ENCODE measurements at places on chromosomes 12 and 14. TPM values are rescaled to one million over a fixed set of nuclear protein-coding genes. Genes with fewer than 3 reads are reported as not detected.

DNA sequence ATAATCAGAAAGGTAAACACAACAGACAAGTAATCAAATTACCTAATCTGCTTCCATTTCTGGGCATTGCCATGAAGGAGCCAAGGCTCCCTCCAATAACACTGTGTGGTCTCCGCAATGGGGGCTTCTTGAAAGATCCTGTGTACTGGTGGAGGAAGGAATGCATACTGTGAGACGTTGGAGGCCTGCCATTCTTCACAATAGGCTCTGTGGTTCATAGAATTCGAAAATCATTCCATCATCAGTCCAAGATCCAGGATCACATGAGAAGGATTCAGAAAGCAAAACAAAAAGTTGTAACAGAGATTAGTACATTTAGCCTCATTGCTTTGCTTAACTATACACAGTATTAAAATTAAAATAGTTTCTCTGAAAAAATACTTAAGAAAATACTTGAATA lies 76.3 kb downstream of the CDK17 start:
- H3K4me1 ChIP-seq, result no peaks in the 10 kb centered on the region
- H3K27me3 ChIP-seq, result no peaks in the 10 kb centered on the region
- H3K4me3 ChIP-seq, result no peak overlapping the region
- H3K36me3 ChIP-seq, result peaks cover 10% of the 10 kb centered on the region

DNA sequence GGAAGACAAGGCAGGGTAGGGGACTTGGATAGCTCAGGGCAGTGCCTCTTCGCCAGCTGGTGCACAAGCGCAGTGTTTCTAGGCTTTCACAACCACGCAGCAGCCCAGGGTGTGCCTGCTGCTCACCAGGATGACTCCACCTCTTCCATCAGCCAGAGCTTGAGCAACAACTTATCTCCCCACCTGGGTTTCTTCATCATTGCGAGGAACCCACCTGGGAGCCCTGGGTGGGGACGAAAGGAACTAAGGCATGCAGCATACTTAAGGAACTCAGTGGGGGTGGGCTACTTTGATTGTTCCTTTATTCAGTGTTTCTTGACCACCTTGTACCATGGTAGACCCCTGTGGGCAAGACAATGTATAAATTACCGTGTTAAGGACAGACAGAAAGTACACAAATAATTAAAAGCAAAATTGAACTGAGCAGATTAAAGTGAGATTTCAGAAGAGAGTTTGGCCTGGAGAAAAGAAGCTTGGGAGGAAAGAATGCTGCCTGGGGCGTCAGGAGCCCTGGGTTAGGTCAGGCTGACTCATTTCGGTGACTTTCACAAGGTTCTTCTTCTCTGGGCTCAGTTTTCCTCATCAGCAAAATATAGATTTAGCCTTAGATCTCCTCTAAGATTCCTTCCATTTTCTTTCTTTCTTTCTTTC lies 22.9 kb downstream of the KRT18 start:
- H3K4me1 ChIP-seq, result peaks cover 18% of the 10 kb centered on the region
- no peak for DNase-seq
- H3K4me3 ChIP-seq, result no peak overlapping the region

GRCh38 chr12:50006280-50006679 lies 19.0 kb downstream of the RACGAP1 start:
- no peaks in the 10 kb centered on the region for H3K27me3 ChIP-seq
- H3K4me1 ChIP-seq, result no peaks in the 10 kb centered on the region
- no peak overlapping the region for H3K27ac ChIP-seq

- H3K36me3 ChIP-seq, result no peaks in the 10 kb centered on the region
- no peaks in the 10 kb centered on the region for H3K27me3 ChIP-seq
- no peaks in the 10 kb centered on the region for H3K4me1 ChIP-seq
Measured at GRCh38 chr14:32342847-32343194, 13.7 kb downstream of the AKAP6 start.

DNA sequence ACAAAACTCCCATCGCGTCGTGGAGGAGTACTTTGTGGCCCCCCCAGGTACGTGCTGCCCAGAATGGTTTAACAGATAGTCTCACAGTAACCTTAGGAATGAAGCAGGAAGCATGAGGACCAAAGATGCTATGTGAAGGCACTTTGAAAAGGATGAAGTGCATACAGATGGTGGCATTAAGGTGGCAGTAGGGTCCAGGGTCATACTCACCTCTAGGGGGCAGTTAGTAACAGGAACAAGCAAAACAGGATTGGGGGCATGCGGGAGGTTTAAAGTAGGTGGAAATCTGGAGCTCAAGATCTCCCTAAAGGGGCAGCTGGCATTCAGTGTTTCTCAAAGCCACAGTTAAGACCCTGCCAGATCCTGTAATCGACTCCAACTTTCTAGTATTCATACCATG lies 10.9 kb downstream of the GATC start:
- peaks cover 87% of the 10 kb centered on the region for H3K36me3 ChIP-seq
- no peak overlapping the region for H3K4me3 ChIP-seq
- no peak overlapping the region for H3K27ac ChIP-seq
- no peaks in the 10 kb centered on the region for H3K27me3 ChIP-seq
- no peaks in the 10 kb centered on the region for H3K4me1 ChIP-seq

GRCh38 chr12:93156086-93156716 lies 221.5 kb upstream of the NUDT4 start:
- no peak overlapping the region for H3K27ac ChIP-seq
- no peak overlapping the region for H3K4me3 ChIP-seq
- no peaks in the 10 kb centered on the region for H3K27me3 ChIP-seq
- no peak for DNase-seq

DNA sequence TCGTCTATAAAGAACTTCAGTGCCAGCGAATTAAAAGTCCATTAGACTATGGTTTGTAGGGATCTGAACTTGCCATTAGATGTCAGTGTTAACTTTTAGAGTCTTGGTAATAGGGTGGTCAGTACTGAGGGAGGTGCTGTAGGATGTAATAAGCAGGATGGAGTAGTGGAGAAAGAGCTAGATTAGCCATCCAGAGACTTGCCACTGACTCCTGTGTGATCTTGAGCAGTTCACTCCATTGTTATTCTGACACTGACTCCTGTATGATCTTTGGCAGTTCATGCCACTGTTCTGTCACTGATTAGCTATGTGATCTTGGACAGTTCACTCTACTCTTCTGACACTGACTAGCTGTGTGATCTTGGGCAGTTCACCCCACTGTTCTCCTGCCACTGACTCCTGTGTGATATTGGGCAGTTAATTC lies 133.6 kb downstream of the TTLL5 start:
- DNase-seq, result no peak
- no peaks in the 10 kb centered on the region for H3K27me3 ChIP-seq
- no peak overlapping the region for H3K4me3 ChIP-seq
- no peaks in the 10 kb centered on the region for H3K36me3 ChIP-seq
- H3K27ac ChIP-seq, result no peak overlapping the region
- no peaks in the 10 kb centered on the region for H3K4me1 ChIP-seq

DNA sequence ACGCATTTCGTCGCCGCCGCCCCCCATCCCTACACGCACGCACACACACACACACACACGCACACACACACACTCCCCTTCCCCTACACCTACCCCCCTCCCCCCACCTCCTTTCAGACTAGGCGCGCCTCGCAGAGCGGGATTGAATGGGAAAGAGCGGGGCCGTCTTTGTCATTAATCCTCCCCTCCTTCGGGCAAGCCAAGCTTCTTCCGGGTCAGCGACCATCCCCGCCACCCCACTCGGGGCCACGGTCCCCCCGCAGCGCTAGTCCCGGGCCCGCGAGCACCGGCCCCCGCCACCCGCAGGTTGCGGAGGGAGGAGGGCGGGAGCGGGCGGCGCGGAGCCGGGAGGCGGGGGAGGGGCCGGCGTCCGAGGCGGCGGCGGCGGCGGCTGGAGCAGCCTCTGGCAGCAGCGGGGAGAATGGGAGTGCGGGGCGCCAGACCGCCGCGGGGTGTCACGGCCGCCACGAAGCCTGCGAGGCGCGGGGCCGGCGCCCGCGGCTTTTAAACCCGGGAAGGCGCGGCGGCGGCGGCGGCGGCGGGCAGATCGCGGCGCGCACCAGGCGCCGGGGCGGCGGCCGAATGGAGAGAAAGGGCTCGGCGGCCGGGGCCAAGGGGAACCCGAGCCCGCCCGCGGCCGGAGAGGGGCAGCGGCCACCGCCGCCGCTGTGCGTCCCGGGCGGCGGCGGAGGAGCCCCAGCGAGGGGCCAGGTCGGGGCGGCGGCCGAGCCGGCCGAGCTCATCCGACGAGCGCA lies at the start of gene TTC9:
Gene TTC9, plus strand, starts transcription at position 369 of the 755 bp plus-strand sequence. Its CDS starts 214 bp downstream, at position 583.
- peak; percentile 41 for DNase-seq
- peaks cover 12% of the 10 kb centered on the region for H3K27me3 ChIP-seq
- peaks cover 26% of the 10 kb centered on the region for H3K4me1 ChIP-seq
- peak within 1 kb of the TSS; percentile 84 for H3K4me3 ChIP-seq
- H3K27ac ChIP-seq, result peak within 1 kb of the TSS; percentile 51

DNA sequence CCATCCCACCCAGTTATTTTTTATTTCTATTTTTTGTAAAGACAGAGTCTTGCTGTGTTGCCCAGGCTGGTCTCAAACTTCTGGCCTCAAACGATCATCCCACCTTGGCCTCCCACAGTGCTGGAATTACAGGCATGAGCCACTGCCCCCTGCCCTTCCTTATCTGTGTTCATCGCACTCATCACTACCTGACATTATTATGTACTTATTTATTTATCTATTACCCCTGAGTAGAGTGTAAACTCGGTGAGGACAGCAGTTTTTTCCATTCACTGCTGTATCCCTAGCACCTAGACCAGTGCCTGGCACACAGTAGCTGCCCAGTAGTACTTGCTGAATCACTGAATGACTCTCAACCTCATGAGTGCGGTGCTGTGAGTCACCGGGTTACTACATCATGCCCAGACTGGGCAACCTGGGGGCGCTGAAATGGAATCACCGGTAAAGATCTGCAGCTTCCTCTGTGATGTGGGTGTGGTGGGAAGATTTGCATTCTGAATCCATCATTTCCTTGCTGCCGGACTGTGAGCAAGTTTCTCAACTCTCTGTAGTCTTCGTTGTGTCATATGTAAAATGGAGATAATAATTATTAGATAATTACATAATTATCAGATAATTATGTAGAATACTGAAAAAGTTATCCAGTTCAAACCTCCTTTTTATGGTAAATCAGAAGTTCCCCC lies 81.9 kb upstream of the USP44 start:
- H3K36me3 ChIP-seq, result no peaks in the 10 kb centered on the region
- DNase-seq, result peak; percentile 58
- H3K4me3 ChIP-seq, result no peak overlapping the region
- H3K27ac ChIP-seq, result peak overlapping the region; percentile 49
- H3K4me1 ChIP-seq, result peaks cover 17% of the 10 kb centered on the region
- H3K27me3 ChIP-seq, result no peaks in the 10 kb centered on the region

- H3K27ac ChIP-seq, result no peak overlapping the region
- H3K4me3 ChIP-seq, result no peak overlapping the region
- H3K27me3 ChIP-seq, result no peaks in the 10 kb centered on the region
Measured at GRCh38 chr12:20716037-20716436, 20.9 kb downstream of the SLCO1C1 start.

- H3K4me3 ChIP-seq, result peak overlapping the region; percentile 61
- DNase-seq, result no peak
- H3K27ac ChIP-seq, result peak overlapping the region; percentile 32
- H3K27me3 ChIP-seq, result no peaks in the 10 kb centered on the region
- no peaks in the 10 kb centered on the region for H3K36me3 ChIP-seq
Measured at GRCh38 chr12:124995200-124995961, 1.9 kb downstream of the BRI3BP start.

DNA sequence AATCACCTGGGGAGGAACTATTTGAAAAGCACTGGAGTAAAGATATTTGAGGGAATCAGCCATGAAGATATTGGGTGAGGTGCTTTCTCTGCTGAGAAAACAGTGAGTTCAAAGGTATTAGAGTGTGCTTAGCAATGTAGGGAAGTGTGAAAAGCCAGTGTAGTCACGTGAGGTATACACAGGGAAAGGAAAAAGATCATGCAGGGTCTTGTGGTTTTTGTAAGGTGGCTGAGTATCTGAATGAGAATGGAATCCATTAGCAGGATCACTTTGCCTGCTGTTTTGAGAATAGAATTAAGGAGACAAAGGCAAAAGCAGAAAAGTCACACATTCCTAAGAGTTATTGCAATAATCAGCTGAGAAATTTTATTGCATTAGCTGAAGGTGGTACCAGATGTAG lies 193.0 kb downstream of the PIK3C2G start:
- no peaks in the 10 kb centered on the region for H3K4me1 ChIP-seq
- no peak for DNase-seq
- H3K27ac ChIP-seq, result no peak overlapping the region
- H3K36me3 ChIP-seq, result no peaks in the 10 kb centered on the region
- H3K27me3 ChIP-seq, result no peaks in the 10 kb centered on the region

- H3K4me1 ChIP-seq, result no peaks in the 10 kb centered on the region
- H3K27ac ChIP-seq, result no peak overlapping the region
- H3K27me3 ChIP-seq, result no peaks in the 10 kb centered on the region
- no peaks in the 10 kb centered on the region for H3K36me3 ChIP-seq
- no peak for DNase-seq
- no peak overlapping the region for H3K4me3 ChIP-seq
Measured at GRCh38 chr14:93137864-93138263, 22.1 kb upstream of the ITPK1 start.

GRCh38 chr12:33628087-33628486 lies 188.5 kb upstream of the SYT10 start:
- H3K4me3 ChIP-seq, result no peak overlapping the region
- no peak overlapping the region for H3K27ac ChIP-seq
- no peaks in the 10 kb centered on the region for H3K27me3 ChIP-seq

- no peaks in the 10 kb centered on the region for H3K4me1 ChIP-seq
- H3K27ac ChIP-seq, result no peak overlapping the region
- H3K4me3 ChIP-seq, result no peak overlapping the region
- no peak for DNase-seq
Measured at GRCh38 chr14:68737086-68737485, 55.8 kb downstream of the ZFP36L1 start.

DNA sequence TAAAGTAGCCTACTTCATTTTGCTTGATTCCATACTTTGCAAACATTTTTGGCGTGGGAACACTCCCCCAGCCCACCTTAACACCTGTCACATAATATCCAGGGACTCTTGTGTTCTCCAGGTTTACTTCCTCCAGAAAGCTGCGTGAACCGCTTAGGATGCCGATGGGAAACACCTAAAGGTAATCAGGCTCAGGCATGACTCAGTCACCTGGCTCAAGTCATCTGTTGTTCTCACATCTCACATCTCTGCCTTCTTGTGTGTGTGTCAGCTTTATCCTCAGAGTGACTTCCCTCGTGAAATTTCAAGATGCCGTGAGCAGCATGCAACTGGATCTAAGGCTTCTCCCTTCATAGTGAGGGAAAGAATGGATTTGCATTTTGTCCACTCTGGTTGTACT lies 48.1 kb upstream of the DUSP6 start:
- no peaks in the 10 kb centered on the region for H3K27me3 ChIP-seq
- no peak overlapping the region for H3K4me3 ChIP-seq
- no peak for DNase-seq
- H3K4me1 ChIP-seq, result peaks cover 7% of the 10 kb centered on the region
- no peaks in the 10 kb centered on the region for H3K36me3 ChIP-seq

GRCh38 chr12:48040354-48040753 lies 36.1 kb upstream of the COL2A1 start:
- no peak overlapping the region for H3K4me3 ChIP-seq
- peaks cover 17% of the 10 kb centered on the region for H3K36me3 ChIP-seq
- H3K27me3 ChIP-seq, result no peaks in the 10 kb centered on the region
- no peak for DNase-seq
- no peaks in the 10 kb centered on the region for H3K4me1 ChIP-seq

The KRT6B gene
- total RNA-seq, result not detected

The ASPG gene
- total RNA-seq, result not detected

The COX6A1 gene
- 435 TPM for total RNA-seq

The LGR5 gene
- total RNA-seq, result 5.5 TPM

The RFLNA gene
- total RNA-seq, result 1.1 TPM

The PYGL gene
- 18.6 TPM for total RNA-seq

The ACSS3 gene
- 7.7 TPM for total RNA-seq

Measured in A673 (cell line).